ENCODE measurements at places on chromosomes 2 and 18.

DNA sequence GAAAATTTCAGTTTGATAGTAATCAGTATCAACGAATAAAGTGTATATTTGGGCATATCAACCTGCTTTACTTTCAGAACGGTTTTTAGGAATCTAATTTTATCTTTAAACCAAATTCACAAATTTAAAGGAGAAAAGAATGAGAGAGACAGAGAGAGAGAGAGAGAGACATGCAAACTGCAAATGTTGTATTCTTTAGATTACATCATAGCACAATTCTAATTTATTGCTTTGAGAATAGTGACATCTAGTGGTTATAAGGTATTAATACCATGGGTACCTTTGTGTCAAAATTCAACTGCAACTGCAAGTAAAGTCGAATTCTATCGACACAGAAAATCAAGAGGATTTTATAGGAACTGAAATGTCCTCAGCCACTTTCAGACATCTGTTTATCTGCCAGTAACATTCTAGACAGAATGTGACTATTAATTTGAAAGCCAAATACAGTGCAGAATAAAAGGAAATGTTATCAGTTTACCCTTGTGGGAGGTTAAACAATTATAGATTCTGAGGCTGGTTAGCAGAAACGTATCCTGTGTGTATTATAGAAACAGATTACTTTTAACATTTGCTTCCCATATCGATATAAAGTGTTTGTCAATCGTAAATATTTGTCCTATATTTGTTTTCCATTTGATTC is 529.8 kb upstream of the VRK2 start:
- no peak for DNase-seq

DNA sequence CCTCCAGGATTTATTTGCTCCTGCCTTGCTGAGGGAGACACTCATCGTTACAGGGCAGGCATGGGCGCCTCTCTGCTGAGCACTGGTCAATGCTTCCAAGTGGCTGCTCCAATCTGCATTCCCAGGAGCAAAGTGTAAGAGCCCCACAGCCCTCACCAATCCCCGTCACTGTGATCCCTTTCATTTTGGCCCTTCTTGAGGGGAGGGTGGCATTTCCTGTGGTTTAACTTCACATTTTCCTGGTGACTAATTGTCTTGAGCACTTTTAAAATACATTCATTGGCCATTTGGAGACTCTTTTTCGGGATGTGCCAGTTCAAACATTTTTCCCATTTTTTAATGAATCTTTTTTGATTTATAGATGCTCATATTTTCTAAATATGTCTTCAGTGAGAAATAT is 33.0 kb downstream of the TPO start:
- no peak for DNase-seq

- DNase-seq = no peak
Measured at GRCh38 chr2:49804111-49804510, 649.8 kb upstream of the FSHR start.

DNA sequence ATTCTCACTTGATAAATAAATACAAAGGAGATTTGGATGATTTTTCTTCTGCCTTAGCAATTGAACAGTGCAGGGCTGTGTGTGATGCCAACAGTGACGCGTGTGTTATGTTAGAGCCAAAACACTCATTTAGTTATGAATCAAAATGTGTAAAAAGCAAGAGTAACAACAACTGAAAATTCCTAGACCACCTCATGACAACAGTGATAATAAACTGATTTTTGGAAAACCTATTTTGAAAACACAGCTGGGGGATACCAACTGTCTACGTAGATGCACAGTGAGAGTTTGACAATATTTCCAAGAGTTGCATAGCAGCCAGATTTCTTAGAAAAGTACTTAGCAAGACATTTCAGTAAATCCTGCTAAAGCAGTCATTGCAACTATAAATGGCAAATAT is 323.9 kb downstream of the GALR1 start:
- no peak for DNase-seq

GRCh38 chr2:158745067-158745865 is 49.9 kb upstream of the DAPL1 start:
- no peak for DNase-seq

GRCh38 chr2:28748176-28748575 is 3.5 kb upstream of the PPP1CB start:
- no peak for DNase-seq

DNA sequence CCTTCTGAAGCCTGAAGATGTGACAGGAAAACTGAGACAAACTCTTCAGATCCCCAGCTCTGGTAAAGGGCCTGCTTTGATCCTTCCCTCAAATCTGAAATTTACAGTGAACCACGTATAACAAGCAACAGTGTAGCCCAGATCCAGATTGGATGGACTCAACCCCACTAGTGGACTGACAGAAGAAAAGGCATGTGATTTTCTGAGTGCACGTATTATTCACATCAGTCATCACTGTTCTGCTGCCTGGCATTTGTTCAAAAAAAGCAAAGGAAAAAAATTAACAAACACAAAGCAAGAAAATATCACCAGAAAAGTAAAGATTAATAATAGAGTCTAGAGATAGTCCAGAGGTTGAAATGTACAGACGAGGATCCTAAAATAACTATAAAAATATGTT is 87.6 kb downstream of the CYRIA start:
- no peak for DNase-seq

GRCh38 chr2:161625314-161625919 is 1.2 kb downstream of the SLC4A10 start:
- DNase-seq = no peak

DNA sequence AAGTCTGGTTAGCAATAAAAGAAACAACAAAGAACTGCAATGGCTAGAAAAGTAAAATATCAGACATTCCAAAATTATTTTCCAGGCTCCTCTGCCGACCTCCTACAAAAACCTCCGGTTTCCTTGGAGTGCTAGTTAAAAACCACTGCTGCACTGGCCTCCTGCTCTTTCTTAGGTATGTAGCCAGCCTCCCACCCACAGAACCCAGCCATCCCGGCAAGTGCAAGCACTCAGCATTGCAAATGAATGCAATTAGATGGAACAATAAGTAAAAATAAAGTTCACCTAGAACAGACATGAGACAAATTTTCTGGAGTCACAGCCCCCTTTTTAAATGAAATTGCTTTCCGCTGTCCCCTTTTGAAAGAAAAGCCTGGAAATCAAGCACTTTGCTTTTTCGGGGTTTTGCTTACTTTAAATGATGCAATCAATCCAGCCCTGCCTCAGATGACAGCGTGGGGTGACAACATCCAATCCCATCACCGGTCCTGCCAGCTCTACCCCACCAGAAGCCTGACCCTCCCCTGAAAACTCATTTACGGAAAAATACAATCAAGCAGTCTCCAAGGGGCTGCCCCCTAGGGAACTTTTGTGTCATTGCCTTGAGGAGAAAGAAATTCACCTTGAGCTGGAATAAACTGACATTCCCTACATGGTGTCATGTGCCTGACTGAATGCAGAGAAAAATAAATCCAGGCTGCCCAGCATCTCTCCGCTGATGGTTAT is 199.8 kb downstream of the EPHA4 start:
- no peak for DNase-seq

- no peak for DNase-seq
Measured at GRCh38 chr2:208363485-208363884, 43.1 kb upstream of the PTH2R start.

DNA sequence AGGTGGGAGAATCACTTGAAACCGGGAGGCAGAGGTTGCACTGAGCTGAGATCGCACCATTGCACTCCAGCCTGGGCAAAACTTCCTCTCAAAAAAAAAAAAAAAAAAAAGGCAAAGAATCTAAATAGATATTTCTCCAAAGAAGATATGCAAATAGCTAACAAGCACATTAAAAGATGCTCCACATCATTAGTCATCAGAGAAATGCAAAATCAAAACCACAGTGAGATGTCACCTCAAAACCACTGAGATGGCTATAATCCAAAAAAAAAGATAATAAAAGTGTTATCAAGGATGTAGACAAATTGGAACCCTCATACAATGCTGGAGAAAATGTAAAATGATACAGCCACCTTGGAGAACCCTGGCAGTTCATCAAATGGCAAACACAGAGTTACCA is 8.4 kb downstream of the ST8SIA5 start:
- DNase-seq = no peak

DNA sequence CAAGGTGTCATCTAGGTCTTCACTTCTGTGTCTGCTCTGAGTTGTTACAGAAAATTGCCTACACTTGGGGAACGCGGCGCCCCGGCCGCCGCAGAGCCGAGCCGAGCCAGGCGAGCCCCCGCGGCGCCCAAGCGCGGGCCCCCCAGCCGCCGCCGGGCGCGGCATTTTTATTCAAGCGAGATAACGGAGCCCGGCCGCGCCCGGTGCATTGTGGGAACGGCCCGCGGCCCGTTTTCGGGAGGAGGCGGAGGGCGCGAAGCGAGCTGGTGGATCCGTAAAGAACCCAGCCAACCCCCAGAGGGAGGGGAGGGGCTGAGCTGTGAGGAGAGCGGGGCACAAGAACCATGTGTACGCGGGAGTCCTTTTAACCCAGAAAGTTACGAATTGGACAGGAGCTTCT is 191.8 kb downstream of the FTCDNL1 start:
- DNase-seq = no peak

GRCh38 chr2:206255003-206255402 is 19.5 kb upstream of the ZDBF2 start:
- no peak for DNase-seq

GRCh38 chr18:478681-479080 is 21.8 kb downstream of the COLEC12 start:
- DNase-seq = no peak

GRCh38 chr2:32715981-32716380 is 88.1 kb downstream of the TTC27 start:
- no peak for DNase-seq

DNA sequence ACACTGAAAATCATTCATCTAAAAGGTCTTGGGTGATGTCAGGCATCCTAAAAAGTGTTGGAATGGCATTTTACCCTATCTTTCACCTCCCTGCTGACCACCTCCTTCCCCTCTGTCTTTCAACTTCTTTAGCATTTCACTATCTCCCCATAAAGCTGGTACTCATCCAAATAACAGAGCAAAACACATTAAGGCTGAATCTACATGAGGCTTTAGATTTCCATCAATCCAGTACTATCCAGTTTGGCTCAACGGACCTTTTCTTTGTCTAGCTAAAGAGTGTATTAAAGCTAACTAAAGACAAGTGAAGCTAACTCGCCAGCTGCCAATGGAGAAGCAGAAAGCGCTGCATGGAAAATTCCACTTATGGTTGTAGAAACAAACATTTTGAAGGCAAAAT is 122.5 kb upstream of the NCKAP5 start:
- no peak for DNase-seq

DNA sequence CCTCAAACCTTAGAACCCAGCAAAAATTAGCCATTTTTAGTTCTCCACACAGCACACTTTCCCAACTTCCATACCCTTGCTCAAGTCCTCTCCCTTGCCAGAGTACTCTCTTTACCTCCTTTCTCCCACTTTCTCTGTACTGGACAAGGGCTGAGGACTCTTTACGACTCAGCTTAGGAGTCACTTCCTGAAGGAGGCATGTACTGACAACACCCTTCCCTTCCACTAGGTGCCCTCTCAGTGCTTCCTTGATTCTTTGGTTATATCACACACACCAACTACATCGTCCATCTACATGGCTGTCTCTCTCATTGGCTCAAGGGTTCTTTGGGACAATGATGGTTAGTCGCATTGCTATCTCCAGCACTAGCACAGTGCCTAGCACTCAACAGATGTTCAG is 5.2 kb upstream of the C18orf63 start:
- no peak for DNase-seq

GRCh38 chr18:52082246-52082645 is 257.8 kb upstream of the DCC start:
- no peak for DNase-seq

GRCh38 chr2:71449343-71449742 is 4.0 kb upstream of the DYSF start:
- no peak for DNase-seq

DNA sequence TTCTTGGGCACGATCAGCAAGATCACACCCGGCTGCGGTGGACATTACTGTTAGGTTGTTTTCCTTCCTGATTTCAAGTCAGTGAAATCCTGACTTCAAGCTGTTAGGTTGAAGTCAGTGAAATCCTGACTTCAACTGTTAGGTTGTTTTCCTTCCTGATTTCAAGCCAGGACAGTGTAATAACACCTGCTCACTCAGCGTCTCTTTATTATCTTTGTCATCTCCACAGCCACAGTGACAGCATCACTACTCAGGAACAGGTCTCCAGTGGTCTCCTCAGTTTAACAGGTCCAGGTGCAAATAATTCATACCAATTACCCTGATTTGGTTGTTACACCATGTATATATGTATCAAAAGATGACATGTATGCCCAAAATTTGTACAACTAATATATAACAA is 208.1 kb upstream of the REG3G start:
- no peak for DNase-seq

DNA sequence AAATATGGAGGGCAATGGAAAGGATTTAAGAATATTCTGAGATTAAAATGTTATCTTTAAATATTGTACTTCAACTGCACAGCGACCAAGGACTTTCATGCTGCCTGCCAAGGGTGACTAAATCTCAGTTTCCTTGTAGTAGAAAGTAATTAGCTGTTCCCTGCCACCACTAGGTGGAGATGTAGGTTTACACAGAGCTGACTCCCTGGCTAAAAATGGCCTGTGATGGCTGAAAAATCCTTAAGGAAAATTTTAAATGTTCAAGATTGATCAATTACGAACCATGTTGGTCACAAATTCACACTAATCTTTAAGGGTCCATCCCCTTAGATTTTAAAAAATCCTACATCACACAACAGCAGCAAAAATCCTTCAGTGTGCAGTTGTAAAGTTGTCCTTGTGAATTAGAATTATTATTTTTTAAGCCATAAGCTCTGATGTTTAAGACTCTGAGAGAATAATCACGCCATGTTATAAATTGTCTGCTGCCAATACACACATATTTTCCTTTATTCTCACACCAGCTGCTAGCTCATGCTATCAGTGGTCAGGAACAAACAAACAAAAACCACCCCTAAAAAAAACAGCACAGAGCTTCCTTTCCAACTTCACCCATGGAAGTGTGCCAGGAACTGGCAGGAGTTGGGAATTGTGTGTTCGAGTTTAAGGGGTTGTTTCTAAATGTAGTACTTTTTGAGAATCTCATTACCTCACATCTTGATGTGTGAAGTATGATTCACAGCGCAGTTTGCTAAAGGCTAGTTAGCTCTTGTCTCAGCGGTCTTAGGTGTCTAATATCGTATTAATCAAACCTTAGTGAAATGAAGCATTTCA is 399.8 kb downstream of the TMEM182 start:
- DNase-seq = no peak

- DNase-seq = no peak
Measured at GRCh38 chr2:121279476-121280220, 5.4 kb downstream of the TFCP2L1 start.

- DNase-seq = peak; percentile 71
Measured at GRCh38 chr2:64606479-64607363, 47.0 kb downstream of the SERTAD2 start.

- no peak for DNase-seq
Measured at GRCh38 chr2:168064011-168064998, 183.1 kb downstream of the STK39 start.

- no peak for DNase-seq
Measured at GRCh38 chr2:229401171-229401865, 130.2 kb upstream of the PID1 start.

DNA sequence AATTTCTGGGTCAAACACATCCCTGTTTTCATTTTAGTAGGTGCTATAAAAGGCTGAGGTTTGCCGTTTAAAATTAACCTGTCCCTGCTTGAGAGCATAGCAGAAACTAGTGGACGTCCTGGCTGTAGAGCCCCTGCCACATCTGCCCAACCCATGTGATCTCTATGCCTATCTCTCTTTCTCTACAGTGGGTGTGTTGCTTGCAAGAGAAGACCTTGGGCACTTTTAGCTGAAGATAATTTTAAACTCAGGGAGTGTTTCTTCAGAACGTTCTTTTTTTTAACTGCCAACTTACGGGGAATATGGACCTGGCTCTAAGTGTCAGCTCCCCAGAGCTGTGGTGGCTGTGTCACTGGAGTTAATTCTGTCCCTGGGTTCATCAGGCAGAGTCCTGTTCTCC is 100.6 kb downstream of the NRP2 start:
- DNase-seq = no peak

All from breast epithelium (tissue), 4 donors.